ENCODE measurements at places on chromosomes 16 and 17.
A peak's percentile ranks its signal among the peaks of the same experiment; 100 is the strongest.

- no peak for DNase-seq
These were observed 484.2 kb upstream of the SOX9 start for GRCh38 chr17:71636644-71637043.

DNA sequence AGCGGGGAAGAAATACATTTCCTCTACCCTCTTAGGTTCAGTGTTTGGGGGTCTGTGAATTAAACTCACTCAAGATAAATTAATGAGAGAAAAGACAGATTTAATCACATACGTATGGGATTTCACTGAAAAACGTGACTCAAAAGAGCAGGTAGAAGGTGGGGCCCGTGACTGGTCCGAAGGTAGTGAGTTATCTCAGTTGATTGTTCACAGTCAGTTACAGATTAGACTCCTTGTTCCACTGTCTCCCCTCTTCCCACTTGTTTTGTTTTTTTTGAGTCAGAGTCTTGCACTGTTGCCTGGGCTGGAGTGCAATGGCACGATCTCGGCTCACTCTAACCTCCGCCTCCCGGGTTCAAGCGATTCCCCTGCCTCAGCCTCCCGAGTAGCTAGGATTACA lies 301.2 kb downstream of the SEC14L1 start:
- DNase-seq, result peak; percentile 83

DNA sequence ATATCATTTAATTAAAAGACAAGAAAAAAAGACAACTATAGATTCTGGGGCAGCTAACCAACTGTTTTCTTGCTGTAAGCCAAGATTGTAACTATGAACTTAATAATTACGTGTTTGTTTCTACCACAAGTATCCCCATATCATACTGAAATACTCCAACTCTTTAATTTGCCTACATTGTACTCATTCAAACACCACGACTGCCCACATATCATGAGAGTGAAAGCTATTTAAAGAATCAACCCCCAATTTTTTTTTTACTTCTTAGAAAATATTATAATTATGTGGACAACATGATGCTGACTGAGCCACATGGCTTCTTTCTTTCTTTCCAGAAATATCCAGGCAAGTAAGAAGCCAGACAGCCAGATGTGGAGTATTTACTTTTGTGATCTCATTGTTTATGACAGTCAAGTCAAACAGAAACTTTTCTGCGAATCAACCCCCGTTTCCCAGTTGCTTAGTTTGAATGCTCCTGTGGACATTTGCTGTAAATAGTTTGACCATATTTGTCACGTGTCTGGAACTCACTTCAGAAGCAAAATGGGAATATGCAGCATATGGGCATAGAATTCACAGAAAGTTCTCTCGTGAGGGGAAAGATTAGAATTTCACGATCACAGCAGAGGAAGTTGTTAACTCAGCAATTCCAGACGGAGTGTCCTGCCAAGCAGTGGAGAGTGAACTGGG lies 126.8 kb upstream of the PSMD7 start:
- no peak for DNase-seq

- no peak for DNase-seq
These were observed 204.2 kb downstream of the PRKCA start for GRCh38 chr17:66506641-66507040.

DNA sequence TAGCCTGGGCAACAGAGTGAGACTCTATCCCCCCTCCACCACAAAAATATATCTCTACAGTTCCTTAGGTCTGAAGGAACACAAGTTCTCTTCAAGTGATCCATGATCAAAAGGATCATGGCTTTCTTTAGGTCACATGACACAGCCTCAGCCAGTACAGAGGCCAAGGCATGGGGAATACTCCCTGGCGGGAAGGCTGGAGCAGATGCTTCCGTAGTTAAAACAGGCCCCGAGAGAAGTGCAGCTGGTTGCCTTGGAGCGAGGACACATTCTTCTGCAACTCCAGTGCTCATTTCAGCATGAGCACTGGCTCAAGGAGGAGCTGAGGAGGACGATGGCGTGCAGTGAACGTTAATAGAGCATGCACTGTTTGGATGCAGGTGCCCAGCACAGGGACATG lies 13.5 kb downstream of the CDIP1 start:
- no peak for DNase-seq

- DNase-seq, result no peak
These were observed 22.3 kb downstream of the PTRH2 start for GRCh38 chr17:59684967-59685366.

GRCh38 chr16:79644971-79645667 lies 44.6 kb upstream of the MAF start:
- DNase-seq, result no peak

GRCh38 chr16:79580453-79581191 lies 19.9 kb downstream of the MAF start:
- no peak for DNase-seq

GRCh38 chr17:28828294-28829040 lies 14.1 kb downstream of the FAM222B start:
- no peak for DNase-seq

GRCh38 chr17:68199837-68200688 lies 47.8 kb upstream of the AMZ2 start:
- no peak for DNase-seq

DNA sequence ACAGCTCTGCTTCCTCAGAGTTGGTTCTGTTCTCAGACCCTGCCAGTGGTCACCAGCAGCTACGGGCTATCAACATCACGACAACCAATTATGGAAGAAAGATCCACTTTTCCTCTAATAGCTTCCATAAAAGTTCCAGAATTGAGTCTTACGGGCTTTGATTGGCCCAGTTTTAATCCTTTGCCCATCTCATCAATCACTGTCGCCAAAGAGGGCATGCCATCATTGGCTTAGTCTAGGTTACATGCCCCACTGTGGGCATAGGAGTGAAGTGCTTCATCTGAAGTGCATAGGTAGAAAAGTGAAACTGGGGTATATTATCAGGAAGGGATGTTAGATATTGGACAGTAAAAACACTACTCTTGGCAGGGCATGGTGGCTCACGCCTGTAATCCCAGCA lies 76.6 kb upstream of the DHX40 start:
- no peak for DNase-seq

GRCh38 chr17:56130026-56130425 lies 23.2 kb upstream of the ANKFN1 start:
- no peak for DNase-seq

- DNase-seq, result no peak
These were observed 87.8 kb downstream of the SHISA6 start for GRCh38 chr17:11328770-11329169.

- DNase-seq, result no peak
These were observed 8.6 kb downstream of the CHMP6 start for GRCh38 chr17:81000334-81000630.

DNA sequence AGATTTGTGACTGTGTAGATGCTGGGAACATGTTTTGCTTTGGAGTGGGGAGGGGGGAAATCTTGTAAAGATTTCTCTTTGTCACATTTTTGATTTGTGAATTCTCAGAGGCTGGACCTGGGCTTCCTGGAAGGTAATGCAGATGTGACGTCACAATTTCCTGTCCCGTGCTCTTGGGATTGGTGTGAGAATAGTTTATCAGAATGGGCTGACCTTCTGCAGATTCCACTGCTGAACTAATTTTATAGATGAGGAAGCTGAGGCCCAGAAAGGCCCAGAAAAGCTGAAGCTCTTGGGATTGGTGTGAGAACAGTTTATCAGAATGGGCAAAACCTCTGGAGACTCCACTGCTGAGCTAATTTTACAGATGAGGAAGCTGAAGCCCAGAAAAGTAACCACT lies 34.0 kb downstream of the HS3ST3B1 start:
- peak; percentile 31 for DNase-seq

GRCh38 chr17:50556803-50557202 lies 3.7 kb upstream of the CACNA1G start:
- no peak for DNase-seq

DNA sequence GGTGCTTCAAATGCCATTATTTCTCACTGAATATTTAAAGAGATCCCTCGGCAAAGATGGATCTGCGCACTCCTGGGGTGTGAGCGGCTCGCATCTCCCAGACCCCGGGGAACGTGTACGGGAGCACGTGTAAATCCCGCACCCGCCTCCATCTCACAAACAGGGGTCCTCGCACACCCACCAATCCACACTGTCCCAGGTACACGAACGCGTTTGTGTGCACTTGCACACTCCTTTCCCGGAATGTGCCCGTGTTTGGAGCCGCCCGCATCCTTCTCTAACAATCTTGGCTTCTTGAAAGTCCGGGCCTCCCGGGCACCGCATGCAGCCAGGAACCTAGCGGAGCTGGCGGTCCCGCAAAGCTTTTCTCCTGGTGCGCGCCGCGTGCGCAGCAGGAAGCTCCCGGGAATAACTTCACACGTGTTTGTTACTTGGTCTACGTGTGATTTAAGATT lies 2.5 kb upstream of the SALL1 start:
- DNase-seq, result no peak

- no peak for DNase-seq
These were observed 126.4 kb upstream of the SMURF2 start for GRCh38 chr17:64788286-64789060.

DNA sequence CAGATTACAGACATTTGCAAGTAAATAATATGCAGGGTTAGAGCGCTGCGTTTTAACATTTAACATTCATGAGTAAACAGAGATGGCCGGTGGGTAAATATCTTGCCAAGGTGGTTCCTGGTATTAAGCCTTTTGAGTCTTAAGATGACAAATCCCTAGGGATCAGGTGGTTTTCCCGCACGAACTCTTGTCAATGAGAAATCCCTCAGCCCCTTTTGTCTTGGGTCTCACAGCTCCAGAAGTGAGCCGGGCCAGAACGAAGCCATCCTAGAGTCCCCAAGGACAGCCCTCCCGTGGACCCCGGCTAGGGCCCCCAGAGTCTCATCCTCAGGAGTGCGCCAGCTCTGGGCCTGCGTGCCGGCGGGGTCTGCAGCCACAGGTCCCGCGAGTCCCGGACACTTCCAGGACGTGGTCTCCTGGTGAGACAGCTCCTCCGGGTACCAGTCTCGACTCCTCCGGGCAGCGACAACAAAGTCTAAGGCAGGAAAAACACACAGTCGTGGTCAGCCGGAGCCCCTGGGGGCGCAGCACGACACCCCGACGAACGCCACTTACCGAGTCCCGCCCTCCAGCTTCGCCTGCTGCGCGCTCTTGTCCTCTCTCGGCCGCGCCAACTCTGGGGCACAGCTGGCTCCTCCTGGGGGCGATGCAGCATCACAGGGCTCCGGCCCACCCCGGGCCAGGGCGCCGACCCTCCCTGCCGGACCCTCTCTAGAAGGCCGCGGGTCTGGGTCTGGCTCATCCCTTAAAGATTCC lies 13.3 kb downstream of the MIS12 start:
- DNase-seq, result no peak

- no peak for DNase-seq
These were observed 825 bp upstream of the RHBDL3 start for GRCh38 chr17:32264823-32265191.

- DNase-seq, result no peak
These were observed 655 bp upstream of the NPTX1 start for GRCh38 chr17:80476877-80477646.

DNA sequence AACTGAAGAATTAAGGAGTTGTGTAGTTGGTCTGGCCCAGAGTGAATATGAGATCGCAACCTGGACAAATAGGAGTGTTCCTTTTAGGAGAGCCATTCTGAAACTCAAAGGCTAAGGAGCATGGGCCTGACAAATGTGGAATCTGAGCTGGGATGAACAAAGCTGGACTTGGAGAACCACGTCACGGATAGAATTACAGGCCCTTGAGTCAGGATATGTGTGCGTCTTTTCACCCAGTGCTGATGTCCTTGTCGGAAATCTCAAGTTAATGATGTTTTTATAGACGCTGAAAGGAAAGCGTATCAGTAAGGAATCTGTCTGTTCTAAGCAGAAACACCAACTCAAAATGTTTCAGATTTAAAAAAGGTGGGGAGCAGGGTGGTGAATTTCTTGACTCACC lies 173.8 kb upstream of the ZKSCAN2 start:
- DNase-seq, result no peak

- DNase-seq, result no peak
These were observed 11.0 kb downstream of the PHB1 start for GRCh38 chr17:49403514-49404289.

GRCh38 chr16:14179116-14179515 lies 108.0 kb downstream of the MRTFB start:
- no peak for DNase-seq

- no peak for DNase-seq
These were observed 704 bp downstream of the ASIC2 start for GRCh38 chr17:33292201-33292980.

DNA sequence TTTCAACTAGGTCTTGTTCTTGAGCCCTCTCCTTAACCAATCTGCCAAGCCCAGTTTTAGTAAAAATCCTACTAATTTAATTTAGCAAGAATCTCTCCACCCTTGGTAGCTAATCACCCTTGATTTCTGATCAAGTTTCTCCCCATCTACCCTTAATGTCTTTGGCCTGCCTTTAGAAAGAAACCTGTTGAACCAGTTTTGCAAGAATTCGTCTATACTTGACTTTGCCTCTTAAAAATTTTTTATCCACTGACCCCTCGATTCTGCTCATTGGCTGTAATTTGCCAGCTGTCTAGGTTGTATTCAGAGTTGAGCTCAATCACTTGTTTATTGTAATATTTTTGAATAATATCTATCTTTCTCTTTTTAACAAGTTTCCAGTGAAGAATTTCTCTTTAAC lies 1138.5 kb downstream of the CDH11 start:
- no peak for DNase-seq

- DNase-seq, result no peak
These were observed 143.4 kb downstream of the MSI2 start for GRCh38 chr17:57399690-57400089.

GRCh38 chr16:56776562-56776961 lies 46.6 kb downstream of the NUP93 start:
- no peak for DNase-seq

DNA sequence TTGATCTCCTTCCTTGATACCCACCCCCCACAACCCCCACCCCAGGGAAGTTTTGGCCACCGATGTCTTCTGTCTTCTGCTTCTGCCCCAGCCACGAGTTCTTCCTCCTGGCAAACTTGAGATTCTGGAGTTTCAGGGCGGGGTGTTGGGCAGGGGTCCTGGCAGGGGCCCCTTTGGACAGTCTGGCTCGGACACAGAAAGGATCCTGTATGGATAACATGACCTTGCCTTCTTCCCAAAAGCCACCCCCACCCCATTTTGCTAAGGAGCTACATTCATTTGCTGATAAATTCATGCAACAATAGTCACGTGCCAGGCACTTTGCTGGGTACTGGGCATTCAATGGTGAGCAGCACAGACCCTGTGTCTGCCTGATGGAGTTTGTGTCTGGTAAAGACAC lies 5.9 kb upstream of the COL1A1 start:
- no peak for DNase-seq

DNA sequence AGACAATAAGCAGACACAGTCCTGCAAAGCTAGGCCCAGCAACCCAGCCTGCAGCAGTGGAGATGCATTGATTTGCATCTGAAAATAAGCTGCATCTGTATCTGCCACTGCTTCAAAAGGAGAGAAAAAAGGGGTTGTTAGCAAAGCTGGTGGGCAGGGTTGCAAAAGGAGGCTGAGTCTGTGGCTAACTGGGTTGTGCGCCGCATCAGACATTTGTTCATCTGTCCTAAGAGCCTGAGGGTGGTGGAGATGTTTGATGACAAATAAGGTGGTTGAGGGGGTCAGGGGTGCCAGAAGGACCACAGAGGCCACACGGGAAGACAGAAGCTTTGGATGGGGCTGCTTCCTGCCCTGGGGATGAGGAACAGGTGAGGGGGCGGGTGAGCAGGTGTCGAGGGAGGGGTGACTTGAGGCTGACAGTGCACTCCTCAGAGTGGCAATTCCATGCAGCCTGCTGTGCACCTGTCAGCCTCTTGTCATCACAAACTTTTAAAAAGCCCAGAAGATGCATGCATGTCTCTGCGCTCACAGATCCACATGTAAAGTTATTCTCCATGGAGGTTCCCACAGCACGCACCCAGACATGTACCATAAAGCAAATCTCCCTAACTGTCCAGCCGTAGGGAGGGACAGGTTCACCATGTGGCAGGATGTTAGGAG lies 35.4 kb downstream of the WSB1 start:
- DNase-seq, result no peak

Data from activated CD4-positive, alpha-beta T cell treated with anti-CD3 and anti-CD28 coated beads, Interleukin-10, Interleukin-2, amounts not matched to agents 100 ng/mL and 50 ng/mL, durations not matched to agents 16 hours and 8 hours (primary cell).